Activated CD8-positive, alpha-beta T cell treated with anti-CD3 and anti-CD28 coated beads, Interleukin-2, amount 10 ng/mL, durations not matched to agents 7 days and 5 days (primary cell): ENCODE measurements at places on chromosomes 7 and 10. TPM values are rescaled to one million over a fixed set of nuclear protein-coding genes. Genes with fewer than 3 reads are reported as not detected.

GRCh38 chr7:45140827-45141226, 16.8 kb upstream of the RAMP3 start:
- no peaks in the 10 kb centered on the region for H3K36me3 ChIP-seq
- DNase-seq = no peak
- H3K4me3 ChIP-seq = peak overlapping the region; percentile 5
- H3K4me1 ChIP-seq = peaks cover 16% of the 10 kb centered on the region
- peak overlapping the region; percentile 37 for H3K27ac ChIP-seq
- peaks cover 18% of the 10 kb centered on the region for H3K27me3 ChIP-seq

DNA sequence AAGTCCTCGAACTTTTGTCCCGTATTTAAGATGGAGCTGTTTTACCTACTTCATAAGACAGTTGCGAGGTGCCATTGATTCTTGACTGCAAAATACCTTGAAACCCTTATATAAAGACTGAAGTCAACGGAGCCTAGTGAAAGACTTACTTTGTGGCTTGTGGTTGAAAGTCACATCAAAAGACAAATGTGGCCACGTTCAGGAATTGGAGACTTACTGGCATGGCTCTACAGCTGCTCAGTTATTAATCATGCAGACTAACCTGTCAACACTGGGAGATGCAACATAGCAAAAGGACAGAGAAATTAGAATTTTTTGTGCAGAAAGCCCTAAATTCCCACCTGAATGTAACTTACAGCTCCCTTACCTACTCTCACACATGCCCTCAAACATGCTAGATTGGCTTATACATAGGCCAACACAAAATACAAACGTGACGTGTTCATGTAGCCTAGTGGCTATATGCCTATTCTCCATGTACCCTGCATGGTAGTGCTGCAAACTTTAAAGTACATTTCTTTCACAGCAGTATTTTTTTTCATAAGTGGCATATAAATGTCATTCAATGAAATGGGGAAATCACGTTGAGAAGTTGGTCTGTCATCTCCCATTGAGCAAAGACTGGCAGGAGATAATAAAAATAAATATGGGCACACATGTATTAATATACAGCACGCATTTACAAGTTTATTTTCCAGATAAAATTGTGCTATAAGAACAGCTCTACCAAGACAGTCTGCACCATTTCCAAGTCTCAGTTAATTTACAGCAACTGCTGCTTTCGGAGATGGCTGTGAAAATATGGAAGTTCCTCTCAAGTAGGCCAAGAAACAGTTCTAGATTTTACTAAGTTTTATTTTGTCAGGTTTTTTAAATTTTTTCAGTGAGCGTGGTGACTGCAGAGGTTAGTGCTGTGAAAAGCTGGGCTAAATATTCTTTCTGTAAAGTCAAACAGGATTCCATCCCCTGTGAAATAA, 170.4 kb upstream of the C7orf33 start:
- H3K27me3 ChIP-seq = peaks cover 32% of the 10 kb centered on the region
- no peaks in the 10 kb centered on the region for H3K36me3 ChIP-seq
- no peak overlapping the region for H3K4me3 ChIP-seq
- H3K27ac ChIP-seq = no peak overlapping the region
- no peak for DNase-seq

GRCh38 chr10:130652964-130653578, 516.9 kb downstream of the GLRX3 start:
- no peaks in the 10 kb centered on the region for H3K4me1 ChIP-seq
- no peak for DNase-seq
- no peak overlapping the region for H3K27ac ChIP-seq
- H3K27me3 ChIP-seq = no peaks in the 10 kb centered on the region
- H3K4me3 ChIP-seq = no peak overlapping the region
- no peaks in the 10 kb centered on the region for H3K36me3 ChIP-seq

DNA sequence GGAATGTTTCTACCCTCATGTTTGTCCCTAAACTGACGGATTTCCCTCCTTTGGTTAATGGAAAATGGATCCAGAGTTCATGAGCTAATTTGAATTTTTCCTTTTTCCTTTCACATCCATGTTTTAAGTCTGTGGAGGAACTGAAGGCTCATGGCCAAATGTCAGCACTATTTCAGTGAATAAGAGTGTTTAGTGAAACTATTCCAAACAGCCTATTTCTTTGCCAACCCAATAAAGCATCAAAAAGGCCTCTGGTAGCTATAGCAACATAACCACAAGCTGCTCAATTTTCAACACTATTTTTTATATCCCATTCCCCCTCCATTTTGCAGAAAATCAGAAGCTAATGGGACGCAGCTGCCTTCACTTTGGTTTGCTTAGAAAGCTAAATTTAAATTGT, 1454.1 kb downstream of the GATA3 start:
- no peaks in the 10 kb centered on the region for H3K4me1 ChIP-seq
- H3K36me3 ChIP-seq = no peaks in the 10 kb centered on the region
- DNase-seq = no peak

DNA sequence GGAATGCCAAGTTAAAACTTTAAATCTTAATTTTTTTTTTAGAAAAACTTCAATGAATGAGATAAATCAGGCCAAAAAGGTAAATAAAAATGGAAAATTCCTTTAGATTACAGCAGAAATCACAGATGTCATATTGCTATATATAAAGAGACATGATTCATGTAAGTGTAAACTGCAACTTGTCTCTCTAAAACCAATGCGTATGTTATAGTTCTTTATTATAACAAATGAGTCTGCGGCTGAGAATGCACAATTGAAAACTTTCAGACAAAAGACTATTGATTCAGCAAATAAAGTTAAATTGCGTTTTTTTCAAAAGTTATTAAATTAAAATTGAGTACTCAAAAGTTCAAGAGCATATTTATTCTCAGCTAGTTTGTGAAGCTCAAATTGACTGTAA, 425.3 kb downstream of the PARD3 start:
- no peak overlapping the region for H3K27ac ChIP-seq
- no peak for DNase-seq
- no peak overlapping the region for H3K4me3 ChIP-seq

- H3K36me3 ChIP-seq = no peaks in the 10 kb centered on the region
- no peaks in the 10 kb centered on the region for H3K4me1 ChIP-seq
- no peak for DNase-seq
- peaks cover 53% of the 10 kb centered on the region for H3K27me3 ChIP-seq
These were observed 3.6 kb downstream of the ADARB2 start for GRCh38 chr10:1733720-1734119.

DNA sequence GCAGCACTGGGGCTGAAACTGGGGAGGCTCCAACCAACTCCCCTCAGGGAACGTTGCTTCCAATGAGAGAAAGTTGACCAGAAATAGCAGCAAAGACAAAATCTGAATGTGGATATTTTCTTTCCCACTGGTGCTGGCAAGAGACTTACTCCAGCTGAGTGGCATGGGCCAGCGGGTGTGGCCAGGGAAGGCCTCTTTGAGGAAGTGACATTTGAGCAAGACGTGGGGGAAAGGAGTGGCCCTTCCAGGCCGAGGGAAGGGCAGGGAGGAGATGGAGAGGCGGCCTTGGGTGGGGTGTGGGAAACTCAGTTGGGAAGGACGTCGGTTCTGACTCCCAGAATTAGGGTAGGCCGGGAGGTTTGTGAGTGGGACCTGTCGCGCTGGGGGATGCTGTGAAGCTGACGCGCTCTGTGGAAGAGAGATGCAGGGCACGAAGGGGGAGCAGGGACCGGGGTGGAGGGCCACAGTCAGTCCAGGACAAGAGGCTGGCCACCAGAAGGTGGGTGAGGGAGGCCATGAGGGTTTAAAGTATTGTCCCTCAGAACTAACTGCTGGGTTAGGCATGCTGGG, 96.7 kb upstream of the IKZF1 start:
- peak overlapping the region; percentile 93 for H3K27ac ChIP-seq
- no peaks in the 10 kb centered on the region for H3K27me3 ChIP-seq
- H3K36me3 ChIP-seq = peaks cover 22% of the 10 kb centered on the region
- peaks cover 98% of the 10 kb centered on the region for H3K4me1 ChIP-seq

DNA sequence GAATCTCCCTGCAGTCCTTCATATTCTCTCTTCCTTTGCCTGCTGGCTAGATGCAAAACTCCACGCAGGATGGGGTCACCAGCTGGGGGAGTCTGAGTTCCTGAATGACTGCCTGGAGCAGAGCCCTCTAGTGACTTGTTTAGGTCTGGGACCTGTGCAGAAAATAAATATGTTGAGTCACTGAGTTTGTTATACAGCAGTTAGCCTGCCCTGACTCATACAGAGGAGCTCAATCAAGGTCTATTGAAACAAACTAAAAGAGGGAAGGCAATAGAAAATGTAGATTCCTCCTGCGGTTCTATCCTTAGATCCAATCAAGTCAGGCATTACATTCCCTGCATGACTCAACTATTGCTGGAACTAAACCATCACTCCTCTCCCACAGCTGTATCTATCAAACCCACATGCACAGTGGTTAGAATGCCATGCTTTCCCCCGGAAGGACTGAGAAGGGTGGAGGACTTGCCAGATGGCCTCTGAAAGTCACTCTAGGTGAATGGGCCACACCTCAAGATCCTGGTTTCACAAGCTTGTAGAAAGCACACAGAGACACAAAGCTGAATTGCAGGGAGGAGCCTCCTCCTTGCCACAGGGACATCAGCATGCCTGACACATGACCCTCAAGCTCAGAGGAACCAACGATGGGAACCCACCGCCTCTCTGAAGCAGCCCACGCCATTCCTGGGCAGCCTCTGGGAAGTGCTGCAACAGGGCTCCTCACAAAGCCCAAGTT, 73.9 kb downstream of the SH3PXD2A start:
- no peak overlapping the region for H3K4me3 ChIP-seq
- H3K4me1 ChIP-seq = peaks cover 14% of the 10 kb centered on the region
- peak overlapping the region; percentile 22 for H3K27ac ChIP-seq
- H3K36me3 ChIP-seq = no peaks in the 10 kb centered on the region
- H3K27me3 ChIP-seq = peaks cover 28% of the 10 kb centered on the region

DNA sequence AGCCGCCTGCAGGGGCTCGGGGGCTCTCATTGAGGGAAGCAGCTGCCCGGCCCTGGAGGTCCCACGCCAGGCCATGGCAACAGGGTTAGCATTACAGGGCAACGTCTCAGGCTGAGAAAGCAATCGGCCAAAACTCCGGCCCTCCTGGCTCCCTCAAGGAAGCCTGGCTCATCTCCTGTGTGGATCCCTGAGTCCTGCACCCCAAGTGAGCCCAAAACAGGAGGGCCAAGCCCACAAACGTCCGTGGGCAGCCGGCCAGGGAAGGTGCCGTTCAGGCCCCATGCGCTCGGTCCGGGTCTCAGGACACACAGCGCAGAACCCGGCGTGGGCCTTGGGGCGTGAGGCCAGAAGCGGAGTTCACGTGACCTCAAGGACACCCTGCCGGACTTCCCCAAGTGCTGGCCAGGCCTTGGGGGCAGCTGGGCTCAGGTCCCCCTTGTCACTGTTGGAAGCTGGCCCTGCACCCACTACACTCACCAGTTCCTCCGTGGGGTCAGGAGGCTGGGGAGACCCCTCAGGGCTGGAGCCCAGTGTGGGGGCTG, 8.0 kb upstream of the PWWP2B start:
- H3K36me3 ChIP-seq = no peaks in the 10 kb centered on the region
- peaks cover 9% of the 10 kb centered on the region for H3K4me1 ChIP-seq
- no peak overlapping the region for H3K27ac ChIP-seq
- H3K27me3 ChIP-seq = no peaks in the 10 kb centered on the region
- no peak for DNase-seq

- no peak overlapping the region for H3K27ac ChIP-seq
- peaks cover 12% of the 10 kb centered on the region for H3K4me1 ChIP-seq
- DNase-seq = no peak
- no peak overlapping the region for H3K4me3 ChIP-seq
These were observed 4.6 kb downstream of the CCDC136 start for GRCh38 chr7:128796327-128796726.

DNA sequence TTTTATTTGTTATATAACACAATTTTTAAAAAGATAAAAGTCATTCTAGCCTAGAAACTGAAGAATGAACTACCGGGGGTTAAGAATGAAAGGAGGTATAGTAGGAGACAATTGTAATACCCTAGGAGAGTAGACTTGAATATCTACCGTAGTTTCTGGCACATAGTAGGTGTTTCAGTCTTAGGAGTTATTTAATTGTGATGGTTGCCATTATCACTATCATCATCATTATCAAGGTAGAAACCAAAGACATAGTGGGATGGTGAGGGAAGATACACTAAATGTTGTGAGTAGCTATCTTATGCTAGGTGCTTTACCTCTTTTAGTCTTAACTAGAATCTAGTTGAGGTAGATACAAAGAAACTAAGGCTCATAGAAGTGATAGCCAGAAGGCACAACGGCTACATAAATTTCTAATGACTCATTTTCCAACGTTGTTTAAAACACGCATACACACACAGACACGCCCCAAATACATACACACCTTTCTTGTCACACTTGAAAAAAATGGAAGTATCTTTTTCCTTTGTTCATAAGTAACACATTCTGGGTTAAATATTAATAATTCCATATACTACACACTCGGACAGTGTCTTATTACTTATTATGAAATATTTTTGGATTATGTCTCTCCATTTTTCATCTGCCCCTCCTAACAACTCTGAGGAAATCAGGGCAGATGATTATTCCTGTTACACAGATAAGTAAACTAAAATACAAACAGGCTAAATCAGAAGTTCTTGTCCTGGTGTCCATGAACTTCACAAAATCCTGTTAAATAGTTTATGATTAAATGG, 2.0 kb upstream of the ANLN start:
- H3K27me3 ChIP-seq = peaks cover 5% of the 10 kb centered on the region
- peaks cover 20% of the 10 kb centered on the region for H3K36me3 ChIP-seq
- no peak overlapping the region for H3K27ac ChIP-seq
- DNase-seq = no peak
- H3K4me3 ChIP-seq = no peak overlapping the region

- H3K4me1 ChIP-seq = no peaks in the 10 kb centered on the region
- no peak for DNase-seq
- H3K27me3 ChIP-seq = no peaks in the 10 kb centered on the region
- H3K4me3 ChIP-seq = no peak overlapping the region
- H3K27ac ChIP-seq = no peak overlapping the region
These were observed 132.1 kb downstream of the EGFR start for GRCh38 chr7:55150709-55151451.

- H3K36me3 ChIP-seq = no peaks in the 10 kb centered on the region
- peak overlapping the region; percentile 98 for H3K4me3 ChIP-seq
- H3K4me1 ChIP-seq = peaks cover 19% of the 10 kb centered on the region
- no peak for DNase-seq
These were observed 480 bp downstream of the VPS50 start for GRCh38 chr7:93232673-93233018.

ANKRD30A gene
- not detected for total RNA-seq

SORCS1 gene
- not detected for total RNA-seq

OPALIN gene
- not detected for total RNA-seq

LRGUK gene
- 0.18 TPM for total RNA-seq

BLNK gene
- total RNA-seq = not detected
